Dermis blood vessel endothelial cell (primary cell): ENCODE measurements at places on chromosomes 1 and 21. TPM values are rescaled to one million over a fixed set of nuclear protein-coding genes. Genes with fewer than 3 reads are reported as not detected.
A peak's percentile ranks its signal among the peaks of the same experiment; 100 is the strongest.

DNA sequence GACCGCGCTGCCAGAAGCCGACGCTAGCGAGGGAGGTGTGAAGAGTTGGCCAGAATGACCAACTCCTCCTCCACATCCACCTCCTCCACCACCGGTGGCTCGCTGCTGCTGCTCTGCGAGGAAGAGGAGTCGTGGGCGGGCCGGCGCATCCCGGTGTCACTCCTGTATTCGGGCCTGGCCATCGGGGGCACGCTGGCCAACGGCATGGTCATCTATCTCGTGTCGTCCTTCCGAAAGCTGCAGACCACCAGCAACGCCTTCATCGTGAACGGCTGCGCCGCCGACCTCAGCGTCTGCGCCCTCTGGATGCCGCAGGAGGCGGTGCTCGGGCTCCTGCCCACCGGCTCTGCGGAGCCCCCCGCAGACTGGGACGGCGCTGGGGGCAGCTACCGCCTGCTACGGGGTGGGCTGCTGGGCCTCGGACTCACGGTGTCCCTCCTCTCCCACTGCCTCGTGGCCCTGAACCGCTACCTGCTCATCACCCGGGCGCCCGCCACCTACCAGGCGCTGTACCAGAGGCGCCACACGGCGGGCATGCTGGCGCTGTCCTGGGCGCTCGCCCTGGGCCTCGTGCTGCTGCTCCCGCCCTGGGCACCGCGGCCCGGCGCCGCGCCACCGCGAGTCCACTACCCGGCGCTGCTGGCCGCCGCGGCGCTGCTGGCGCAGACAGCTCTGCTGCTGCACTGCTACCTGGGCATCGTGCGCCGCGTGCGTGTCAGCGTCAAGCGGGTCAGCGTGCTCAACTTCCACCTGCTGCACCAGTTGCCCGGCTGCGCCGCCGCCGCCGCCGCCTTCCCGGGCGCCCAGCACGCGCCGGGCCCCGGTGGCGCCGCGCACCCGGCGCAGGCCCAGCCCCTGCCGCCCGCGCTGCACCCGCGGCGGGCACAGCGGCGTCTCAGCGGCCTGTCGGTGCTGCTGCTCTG lies 1.2 kb downstream of the GPR88 start:
- DNase-seq, result peak; percentile 38

- DNase-seq, result peak; percentile 96
Measured at GRCh38 chr1:220879076-220879508, at the start of gene HLX. Gene HLX, plus strand, starts transcription at chr1:220879443. Its CDS starts 415 bp downstream, at chr1:220879858.

GRCh38 chr21:41065539-41065938 lies 102.4 kb upstream of the BACE2 start:
- no peak for DNase-seq

DNA sequence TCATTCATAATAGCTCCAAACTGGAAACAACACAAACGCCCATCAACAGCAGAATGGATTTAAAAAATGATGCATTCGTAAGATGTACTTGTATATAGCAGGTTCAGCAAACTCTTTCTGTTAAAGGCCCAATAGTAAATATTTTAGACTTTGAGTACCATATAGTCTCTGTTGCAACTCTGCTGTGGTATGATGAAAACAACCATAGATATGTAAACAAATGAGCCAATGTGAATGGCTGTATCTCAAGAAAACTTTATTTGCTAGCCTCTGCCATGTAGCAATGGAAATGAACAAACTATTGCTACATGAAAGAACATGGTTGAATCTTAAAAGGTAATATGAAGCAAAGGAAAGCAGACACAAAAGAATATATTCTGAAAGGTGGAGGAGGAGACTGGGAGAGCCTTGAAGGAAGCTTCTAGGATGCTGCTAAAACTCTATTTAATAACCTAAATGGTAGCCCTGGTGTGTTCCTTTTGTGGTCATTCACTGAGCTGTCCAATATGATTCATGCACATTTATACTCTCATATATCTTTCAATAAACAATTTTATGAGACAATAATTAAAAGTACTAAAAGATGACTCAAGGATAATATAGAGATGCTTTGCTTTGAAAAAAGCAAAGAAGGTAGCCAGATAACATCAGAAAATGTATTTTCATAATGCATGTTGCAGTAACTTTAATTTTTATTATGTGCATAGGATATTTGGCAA lies 29.1 kb upstream of the FMO3 start:
- DNase-seq, result no peak

GRCh38 chr1:168264296-168264695 lies 16.4 kb upstream of the TBX19 start:
- DNase-seq, result no peak

Gene SPATA46
- total RNA-seq, result not detected in 2 replicates

DNA sequence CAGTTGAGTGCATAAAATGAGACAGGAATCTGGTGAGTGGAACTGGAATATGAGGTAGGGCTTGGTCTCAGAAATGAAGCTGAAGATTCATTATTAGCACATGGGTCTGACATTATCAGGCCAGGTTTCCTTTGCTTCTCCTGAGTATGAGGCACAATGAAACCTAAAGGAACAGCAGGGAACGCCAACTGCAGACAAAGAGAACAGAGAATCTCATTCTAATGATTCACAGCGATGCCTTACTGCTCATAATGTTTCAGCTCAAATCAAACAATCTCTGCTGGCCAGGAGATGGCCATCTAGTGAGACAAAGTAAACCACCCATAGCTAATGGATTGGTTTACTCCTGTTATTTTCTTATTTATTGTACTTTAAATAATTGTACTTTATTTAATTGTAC lies 133.5 kb downstream of the C1orf21 start:
- no peak for DNase-seq

GRCh38 chr1:53278298-53278725 lies 40.0 kb upstream of the MAGOH start:
- peak; percentile 55 for DNase-seq

DNA sequence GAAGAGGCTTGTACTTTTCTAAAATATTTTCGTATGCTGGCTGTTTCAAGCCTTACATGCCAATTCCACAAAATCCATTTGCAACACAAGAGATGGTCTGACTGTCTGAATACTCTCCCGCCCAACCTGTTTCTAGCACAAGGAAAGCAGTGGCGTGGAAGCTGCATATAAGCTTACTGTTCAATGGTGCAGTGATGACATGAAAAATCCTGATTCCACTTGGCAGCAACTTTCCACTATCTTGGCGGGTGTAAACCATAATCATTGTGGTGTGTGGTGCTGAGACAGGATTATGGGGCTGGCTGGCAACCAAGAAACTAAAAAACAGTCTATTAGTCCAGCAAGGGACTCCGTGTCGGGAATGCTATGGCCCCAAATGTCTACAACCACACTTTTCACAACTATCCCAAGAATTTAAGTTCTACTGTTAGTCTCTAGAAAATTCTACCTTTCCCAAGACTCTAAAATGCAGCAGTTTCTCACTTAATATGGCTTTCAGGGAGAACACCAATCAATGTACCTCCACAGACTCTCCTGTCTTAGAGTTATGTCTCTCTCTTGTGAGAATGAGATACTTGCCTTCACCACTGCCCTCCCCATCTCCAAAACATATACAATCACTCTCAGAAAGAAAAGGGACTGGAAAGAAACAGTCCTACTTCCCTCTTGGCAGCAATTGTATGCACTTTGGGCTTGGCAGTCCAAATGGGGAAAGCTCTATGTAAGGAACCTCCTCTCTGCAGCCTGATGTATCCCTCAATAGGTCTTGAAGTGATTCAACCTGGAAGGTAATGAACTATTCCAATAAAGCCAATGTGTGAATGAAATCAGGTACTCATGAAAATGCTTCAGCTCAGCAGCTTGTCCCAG lies 9.5 kb downstream of the COLGALT2 start:
- DNase-seq, result no peak

GRCh38 chr1:162530307-162530987 lies 31.1 kb upstream of the UAP1 start:
- peak; percentile 41 for DNase-seq

DNA sequence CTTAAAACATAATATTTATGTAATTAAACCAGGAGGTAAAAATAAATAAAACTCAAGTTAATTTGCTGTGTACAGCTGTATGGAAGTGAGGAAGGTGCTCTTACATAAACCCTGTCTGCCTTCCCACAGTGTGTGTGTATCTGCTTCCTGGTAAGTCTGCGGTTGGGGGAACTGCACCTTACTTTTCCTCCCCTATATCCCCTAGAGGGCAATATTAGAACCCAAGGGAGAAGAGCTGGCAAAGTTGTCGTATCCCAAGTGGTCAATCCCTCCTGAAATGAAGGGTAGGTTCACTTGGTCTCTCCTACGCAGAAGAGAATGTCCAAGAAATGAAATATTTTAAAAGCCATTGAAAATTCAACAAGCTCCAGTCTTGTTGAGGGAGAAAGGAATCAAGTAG lies 17.8 kb upstream of the JAK1 start:
- no peak for DNase-seq

Gene RC3H1
- total RNA-seq, result 22.6 TPM in 2 replicates

Gene NHLH1
- total RNA-seq, result under 0.01 and 0.05 TPM in 2 replicates

Gene GBP6
- total RNA-seq, result under 0.01 TPM in 1 of 2 replicates, not detected in the other

Gene NFASC
- 0.17 and 0.42 TPM in 2 replicates for total RNA-seq

DNA sequence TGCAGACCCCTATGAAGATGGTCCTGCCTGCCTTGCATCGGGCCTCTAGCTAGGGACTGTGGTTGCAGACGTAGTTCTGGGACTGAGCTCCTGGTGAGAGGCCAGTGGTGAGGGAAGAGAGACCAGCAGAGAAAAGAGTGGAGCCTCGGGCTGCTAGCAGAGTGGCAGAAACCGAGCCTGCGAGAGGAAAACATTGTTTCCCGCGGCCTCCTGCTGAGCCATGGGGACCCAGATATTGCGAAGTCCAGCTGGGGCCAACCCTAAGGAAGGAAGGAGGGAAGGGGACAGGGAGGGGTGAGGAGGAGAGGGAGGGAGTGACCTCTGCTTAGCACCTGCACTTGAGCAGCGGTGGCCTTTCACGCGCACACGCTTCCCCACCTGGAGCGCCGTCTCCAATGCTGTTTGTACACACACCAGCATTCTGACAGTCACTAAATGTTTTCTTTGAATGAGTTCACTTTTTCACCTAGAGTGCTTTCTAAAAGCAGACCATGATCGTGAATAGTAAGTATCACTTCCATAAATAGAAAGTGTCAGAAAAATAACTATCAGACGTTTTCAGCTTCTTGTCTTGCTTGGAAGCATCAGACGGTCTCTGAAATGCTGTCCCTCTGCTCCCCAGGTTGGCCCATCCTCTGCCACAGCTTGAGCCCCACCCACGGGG lies 2.5 kb upstream of the FNDC10 start:
- DNase-seq, result no peak

GRCh38 chr1:18151436-18152122 lies 44.0 kb downstream of the IGSF21 start:
- no peak for DNase-seq

Gene SPRR2F
- not detected in 2 replicates for total RNA-seq

GRCh38 chr1:17561561-17561985 lies 22.1 kb downstream of the ARHGEF10L start:
- no peak for DNase-seq

DNA sequence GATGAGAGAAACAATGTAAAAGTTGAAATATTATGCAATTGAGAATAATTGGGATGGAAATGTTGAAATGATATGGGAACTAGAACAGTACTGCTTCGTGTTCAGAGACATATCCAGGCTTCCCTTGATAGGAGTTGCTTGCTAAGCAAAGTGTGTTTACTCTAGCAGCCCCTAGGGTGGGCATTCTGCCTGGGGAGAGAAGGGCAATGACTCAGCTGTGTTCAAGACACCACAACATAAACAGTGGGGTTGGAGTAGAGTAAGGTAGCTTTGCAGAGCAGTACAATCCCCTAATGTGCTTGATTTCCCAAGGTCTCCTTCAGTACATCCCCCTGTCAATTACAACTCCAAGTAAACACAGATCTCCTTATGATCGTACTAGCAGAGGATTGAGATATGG lies 4.8 kb upstream of the PCNX2 start:
- no peak for DNase-seq

GRCh38 chr21:22355949-22356348 lies 1357.7 kb downstream of the NCAM2 start:
- DNase-seq, result no peak

- peak; percentile 61 for DNase-seq
Measured at GRCh38 chr1:39609618-39610331, 29.7 kb downstream of the HEYL start.

GRCh38 chr1:109255097-109255651 lies 5.8 kb downstream of the CELSR2 start:
- peak; percentile 13 for DNase-seq

DNA sequence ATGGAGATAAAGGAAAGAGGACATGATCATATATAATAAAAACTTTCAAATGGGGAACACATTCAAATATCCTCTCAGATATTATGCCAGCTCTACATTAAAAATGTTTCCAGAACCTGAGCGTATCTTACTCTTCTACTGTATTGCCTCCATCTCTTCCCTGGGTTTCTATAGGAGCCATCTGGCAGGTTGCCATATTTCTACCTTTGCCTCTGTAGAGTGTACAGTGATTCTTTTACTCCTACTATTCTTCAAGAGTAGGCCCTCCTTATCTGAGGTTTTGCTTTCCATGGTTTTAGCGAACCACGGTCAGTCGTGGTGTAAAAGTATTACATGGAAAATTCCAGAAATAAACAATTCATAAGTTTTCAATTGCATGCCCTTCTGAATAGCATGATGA lies 259.5 kb downstream of the GRIK1 start:
- DNase-seq, result no peak

Gene THEM5
- total RNA-seq, result 0.17 TPM in 1 of 2 replicates, not detected in the other

DNA sequence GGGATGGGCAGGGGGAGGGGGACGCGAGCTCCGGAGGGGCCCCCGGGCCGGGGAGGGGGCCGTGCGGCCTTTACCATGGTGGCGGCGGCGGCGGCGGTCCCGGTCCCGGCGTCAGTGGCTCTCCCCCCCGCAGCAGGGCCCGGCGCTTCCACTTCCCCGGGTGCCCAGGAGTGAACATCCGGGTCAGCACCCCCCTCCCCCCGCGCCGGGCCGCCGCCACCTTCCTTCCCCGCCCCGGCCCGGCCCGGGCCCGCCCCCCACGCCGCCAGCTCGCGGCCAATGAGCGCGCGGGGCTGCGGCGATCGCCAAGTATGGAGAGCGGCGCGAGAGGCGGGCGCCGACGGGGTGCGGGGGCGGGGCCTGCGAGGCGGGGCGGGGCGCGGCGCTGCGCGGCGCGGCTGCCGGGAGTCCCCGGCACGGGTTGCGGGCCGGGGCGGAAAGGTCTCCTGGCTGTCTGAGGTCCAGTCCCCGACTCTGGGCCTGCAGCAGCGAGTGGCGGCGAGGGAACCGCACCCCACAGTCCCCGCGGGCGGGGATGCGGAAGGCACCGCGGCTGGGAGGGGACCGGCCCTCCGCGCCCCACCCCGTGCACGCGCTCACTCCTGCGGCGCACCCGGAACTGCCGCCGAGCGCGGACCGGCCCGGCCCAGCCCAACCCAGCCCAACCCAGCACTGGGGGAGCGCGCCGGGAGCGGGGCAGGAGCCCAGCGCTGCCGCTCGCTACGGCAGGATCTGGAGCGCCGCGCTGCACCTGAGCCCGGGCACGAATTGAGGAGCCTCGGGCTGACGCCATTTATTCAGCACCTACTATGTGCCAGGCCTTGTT lies at the start of gene CAPZB:
Gene CAPZB (minus strand): TSS at position 178 of the 826 bp plus-strand sequence. CDS start 101 bp downstream, at position 77.
- peak; percentile 93 for DNase-seq

- DNase-seq, result no peak
Measured at GRCh38 chr1:68585351-68585750, 88.5 kb upstream of the DEPDC1 start.

Gene FTCD
- total RNA-seq, result 0.05 and 0.17 TPM in 2 replicates

- peak; percentile 68 for DNase-seq
Measured at GRCh38 chr1:244989813-244990212, 125.5 kb upstream of the HNRNPU start.

- no peak for DNase-seq
Measured at GRCh38 chr1:224182057-224182865, 779 bp upstream of the DEGS1 start.

GRCh38 chr1:220690140-220691052 lies at the start of gene C1orf115:
Gene C1orf115, plus strand, starts transcription at chr1:220690363. Its CDS starts 40 bp downstream, at chr1:220690403.
- DNase-seq, result peak; percentile 88

Gene LRRIQ3
- 0.17 and 0.56 TPM in 2 replicates for total RNA-seq
